ENCODE measurements at places on chromosomes 1 and 21.
A peak's percentile ranks its signal among the peaks of the same experiment; 100 is the strongest.

DNA sequence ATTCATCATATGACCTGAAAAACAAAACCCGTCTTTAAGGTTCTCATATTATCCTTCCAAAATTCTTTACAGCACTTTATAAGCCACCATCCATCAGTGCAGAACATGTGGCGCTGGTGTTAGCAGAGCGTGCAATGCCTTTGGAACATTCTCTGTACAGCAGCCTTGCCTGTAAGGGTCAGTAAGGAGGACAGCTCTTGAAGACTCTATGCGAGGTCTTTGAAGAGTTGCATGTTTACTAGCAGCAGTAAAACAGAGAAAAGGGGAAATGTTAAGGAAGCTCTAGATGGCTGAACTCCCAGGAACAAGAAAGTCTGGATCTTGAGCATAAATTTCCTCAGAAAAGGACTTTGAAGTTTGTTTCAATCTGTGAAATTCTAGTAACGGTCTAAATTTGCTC, 365.6 kb downstream of the DUSP10 start:
- DNase-seq = no peak

GRCh38 chr1:30523055-30524020, 200.0 kb downstream of the MATN1 start:
- peak; percentile 27 for DNase-seq

GRCh38 chr1:96934282-96934681, 212.7 kb downstream of the PTBP2 start:
- no peak for DNase-seq

- no peak for DNase-seq
Observed at GRCh38 chr1:232598133-232598532, 31.8 kb downstream of the SIPA1L2 start.

DNA sequence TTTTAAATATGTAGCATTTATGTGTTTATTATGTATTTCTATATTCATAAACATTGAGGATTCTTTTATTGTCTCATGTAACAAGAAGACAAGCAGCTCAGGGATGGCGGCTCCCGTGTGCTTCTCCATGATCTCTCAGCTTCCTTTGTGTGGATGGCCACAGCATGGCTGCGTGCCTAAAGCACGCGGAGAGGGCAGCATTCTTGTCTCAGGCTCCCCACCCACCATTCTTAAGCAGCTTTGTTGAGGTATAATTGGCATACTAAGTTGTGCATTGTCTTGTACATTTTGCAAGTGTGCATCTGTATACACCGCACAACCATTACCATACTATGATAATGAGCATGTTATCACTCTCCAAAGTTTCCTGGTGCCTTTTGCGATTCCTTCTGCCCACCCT, 81.6 kb downstream of the CAMTA1 start:
- no peak for DNase-seq

GRCh38 chr1:5477716-5478115, 514.5 kb downstream of the NPHP4 start:
- no peak for DNase-seq

GRCh38 chr21:22516230-22516629, 1518.0 kb downstream of the NCAM2 start:
- DNase-seq = no peak

GRCh38 chr1:205714190-205714905, 34.0 kb upstream of the SLC45A3 start:
- DNase-seq = no peak

GRCh38 chr1:192579010-192579738, 3.6 kb downstream of the RGS1 start:
- DNase-seq = no peak

DNA sequence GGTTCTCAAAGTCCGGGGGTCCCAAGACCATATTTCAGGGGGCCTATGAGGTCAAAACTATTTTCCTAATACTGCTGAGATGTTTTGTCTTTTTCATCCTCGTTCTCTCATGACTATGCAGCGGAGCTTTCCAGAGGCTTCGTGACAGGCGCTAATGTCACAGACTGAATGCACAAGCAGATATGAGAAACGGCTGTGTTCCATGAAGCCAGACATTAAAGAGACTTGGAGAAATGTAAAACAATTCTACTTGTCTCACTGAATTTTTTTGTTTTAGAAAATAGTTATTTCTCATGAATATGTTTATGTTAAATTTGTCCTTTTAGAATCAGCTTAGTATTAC, 10.3 kb downstream of the PIGP start:
- DNase-seq = no peak

- no peak for DNase-seq
Observed at GRCh38 chr1:23434260-23434775, 9.8 kb upstream of the TCEA3 start.

DNA sequence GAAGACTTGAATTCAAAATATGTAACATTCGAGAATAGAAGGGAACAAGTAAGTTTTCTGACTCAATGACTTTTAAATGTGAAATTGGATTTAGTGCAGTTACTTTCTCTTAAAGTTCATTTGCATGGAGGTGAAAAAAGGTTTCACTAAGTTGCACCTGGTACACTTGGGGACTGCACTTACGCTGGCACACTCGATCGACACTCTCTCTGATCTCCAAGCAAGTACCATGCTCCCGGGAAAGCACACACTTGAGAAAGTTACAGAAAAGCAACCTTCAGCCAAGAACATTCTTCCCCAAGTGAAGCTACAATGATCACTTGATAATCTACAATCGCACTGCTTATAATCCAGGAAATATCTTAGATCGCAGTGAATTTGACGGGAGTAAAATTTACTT, 63.1 kb downstream of the COQ8A start:
- DNase-seq = no peak

DNA sequence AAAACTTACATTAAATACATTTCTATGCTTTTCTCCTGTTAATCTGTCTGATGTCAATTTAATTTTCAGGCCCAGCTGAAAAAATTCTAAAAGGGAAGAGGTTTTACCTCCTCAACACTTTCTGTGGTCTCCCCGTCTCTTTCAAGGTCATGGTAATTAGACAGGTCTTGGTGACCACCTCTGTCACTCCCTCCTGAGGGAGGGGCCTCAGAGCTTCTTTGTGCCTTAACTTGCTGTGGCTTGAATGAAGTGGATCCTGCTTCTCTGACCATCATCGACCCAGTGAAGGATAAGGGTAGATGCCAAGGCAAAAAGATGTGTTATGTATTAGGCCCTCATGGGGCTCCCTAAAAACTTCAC, 40.8 kb upstream of the OSBPL9 start:
- no peak for DNase-seq

DNA sequence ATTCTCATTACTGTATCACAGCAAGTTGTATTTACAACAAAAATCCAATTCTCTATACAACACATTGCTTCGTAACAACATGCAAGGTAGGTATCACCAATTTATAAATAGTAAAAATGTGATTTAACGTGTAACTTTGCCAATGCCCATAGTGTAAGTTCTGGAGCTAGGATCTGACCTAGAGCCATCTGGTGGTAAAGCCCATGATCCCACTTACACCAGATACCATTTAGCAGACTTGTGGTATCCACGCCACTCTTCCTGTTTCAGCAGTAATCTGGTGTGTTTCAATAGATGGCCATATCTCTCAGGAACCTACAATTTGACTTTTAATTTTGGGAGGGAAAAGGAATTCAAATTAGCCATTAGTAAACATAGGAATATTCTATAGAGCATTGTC, 10.2 kb downstream of the SETSIP start:
- DNase-seq = no peak

DNA sequence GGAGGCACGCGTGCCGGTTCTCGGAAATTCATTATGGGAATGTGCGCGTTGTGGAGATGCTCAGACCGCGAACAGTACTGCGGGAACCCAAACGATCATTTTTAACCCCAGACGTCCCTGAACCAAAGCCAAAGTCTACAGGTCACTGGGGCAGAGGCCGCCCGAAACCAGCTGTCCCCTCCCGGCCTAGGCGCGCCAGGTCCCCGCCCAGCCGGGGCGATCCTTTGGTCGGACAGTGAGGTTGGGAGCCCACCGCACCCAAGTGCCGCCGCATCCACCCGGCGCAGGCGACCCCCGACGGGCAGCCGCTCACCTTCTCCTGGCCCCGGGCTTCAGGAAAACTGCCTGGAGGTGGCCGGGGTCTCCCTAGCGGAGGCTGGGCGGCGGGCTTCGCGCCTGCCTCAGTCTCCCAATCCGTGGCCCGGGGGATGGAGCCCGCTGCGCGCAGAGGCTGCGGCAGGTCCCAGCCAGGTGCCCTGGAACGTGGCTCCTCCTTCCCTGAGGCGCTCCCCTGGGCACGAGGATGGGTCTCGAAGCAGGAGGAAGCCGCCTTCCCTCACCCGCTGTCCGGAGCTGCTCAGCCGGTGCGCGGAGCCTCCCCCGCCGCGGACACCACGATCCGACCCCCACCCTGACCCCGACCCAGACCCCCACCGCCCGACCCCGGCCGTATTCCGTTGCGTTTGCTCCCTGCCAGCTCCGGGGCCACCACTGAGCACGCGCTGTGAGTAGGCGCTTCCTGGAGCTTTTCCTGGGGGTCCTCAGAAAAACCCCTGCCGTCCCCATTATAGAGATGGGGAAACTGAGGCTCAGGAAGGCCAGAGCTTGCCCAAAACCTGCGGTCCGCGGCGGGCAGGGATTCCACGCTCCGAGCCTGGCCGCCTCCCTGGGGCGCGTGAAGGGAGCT, 8.1 kb upstream of the SLX9 start:
- no peak for DNase-seq

DNA sequence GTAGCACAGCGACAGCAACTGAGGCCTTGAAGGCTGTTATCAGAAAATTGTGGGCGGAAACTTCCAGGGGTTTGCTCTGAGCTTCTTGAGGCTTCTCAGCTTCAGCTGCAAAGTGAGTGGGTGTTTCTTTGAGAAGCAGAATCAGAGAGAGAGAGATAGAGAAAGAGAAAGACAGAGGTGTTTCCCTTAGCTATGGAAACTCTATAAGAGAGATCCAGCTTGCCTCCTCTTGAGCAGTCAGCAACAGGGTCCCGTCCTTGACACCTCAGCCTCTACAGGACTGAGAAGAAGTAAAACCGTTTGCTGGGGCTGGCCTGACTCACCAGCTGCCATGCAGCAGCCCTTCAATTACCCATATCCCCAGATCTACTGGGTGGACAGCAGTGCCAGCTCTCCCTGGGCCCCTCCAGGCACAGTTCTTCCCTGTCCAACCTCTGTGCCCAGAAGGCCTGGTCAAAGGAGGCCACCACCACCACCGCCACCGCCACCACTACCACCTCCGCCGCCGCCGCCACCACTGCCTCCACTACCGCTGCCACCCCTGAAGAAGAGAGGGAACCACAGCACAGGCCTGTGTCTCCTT, at the start of gene FASLG:
FASLG (plus strand) TSS at position 233 of the 583 bp plus-strand sequence; CDS start at position 332, 99 bp downstream.
- DNase-seq = no peak

DNA sequence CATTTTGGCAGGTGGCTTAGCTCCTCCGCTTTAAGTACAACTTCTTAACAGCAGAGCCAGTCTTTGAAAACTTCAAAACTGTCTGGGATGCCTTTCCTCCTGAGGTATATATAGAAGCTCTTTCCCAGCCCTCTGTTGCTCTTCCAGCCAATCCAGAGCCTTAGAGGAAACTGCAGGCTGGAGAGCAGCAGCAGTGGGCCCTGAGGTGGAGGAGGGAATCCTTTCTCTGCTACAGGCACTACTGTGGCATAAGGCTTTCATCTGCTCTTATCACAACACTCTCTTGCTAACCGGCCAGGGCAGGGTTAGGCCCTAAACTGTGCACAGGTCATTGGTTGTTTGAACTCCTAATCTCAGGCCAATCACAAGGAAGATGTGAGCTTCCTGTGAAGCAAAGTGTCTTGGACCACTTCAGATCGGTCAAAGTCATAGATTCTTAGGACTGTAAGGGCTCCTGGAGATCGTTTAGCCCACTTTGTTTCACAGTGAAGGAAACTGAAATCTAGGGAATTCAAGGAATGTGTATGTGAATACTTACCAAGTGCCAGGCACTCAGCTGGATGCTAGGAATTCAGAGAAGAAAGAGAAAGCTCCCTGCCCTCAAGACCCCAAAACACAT, at the start of gene RGS5:
RGS5 (minus strand) TSS at position 84 of the 619 bp plus-strand sequence; CDS start at position 3, 81 bp downstream.
- DNase-seq = no peak

DNA sequence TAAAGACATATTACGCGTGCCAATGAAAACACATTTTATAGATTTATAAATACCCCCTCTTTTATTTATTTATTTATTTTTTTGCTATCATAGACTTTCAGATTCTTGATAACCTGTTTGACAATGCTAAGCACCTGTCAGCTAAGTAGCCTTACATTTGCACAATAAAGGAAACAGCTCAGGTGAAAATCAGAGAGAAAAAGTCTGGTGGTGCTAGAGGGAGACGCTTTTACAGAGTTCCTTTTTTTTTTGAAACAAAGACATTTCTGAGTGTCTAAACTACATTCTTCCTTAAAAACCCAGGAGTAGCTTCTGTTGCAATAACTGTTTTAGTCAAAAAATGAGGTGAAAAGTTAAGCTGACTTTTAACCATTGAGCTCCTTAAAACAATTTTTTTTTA, 1611.6 kb downstream of the NCAM2 start:
- DNase-seq = no peak

DNA sequence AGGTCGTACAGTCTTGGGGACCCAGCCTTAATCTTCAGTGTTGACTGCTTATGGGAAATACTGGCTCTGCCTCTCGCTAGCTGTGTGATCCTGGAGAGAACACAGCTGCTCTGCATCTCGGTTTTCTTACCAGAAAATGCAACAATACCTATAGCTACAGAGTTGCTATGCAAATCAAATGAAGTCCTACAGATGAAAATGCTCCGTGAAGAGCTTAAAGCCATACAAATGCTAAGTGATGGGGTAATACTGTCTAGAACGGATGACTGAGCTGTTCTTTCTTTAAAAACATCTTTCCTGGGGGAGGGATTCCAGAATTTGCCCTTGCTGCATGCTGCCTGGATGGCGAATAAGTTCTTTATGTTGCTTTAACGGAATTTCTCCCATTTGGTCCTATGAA, 132.0 kb downstream of the ZBTB18 start:
- DNase-seq = no peak

GRCh38 chr21:26138615-26139257, 31.8 kb downstream of the APP start:
- no peak for DNase-seq

- DNase-seq = no peak
Observed at GRCh38 chr1:29264773-29265389, 28.6 kb downstream of the PTPRU start.

DNA sequence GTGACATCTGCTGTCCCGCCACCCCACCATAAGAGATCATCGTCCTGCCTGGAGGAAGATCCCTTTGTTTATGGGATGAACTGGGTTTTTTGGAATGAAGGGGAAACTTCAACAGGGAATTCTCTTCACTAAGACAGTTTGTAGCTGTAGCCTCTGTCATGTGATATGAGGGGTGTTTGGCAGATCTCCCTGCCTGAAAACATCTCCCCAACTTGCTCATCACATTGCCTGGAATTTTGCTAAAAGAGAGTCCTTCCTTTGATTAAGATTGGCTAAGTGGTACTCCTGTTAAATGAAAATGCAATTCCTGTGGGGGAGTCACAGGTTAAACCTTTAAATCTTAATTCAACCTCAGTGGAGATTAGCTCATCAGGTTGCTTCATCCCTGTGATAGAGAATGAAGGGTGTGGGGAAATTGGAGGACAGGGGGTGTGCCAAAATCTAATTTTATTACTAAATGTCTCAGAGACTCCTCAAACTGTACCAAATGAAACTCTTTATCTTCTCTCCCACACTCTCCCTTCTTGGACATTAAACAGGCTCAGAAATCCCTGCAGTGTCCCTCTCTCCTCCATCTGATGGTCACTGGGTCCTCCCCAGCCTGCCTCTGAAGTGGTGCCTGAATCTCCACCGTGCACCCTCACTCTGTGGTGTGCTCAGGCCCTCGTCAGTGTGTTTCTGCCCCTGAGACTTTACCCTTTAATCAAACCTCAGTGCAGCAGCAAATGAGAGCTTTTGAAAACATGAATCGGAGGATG, 54.8 kb downstream of the IER5 start:
- DNase-seq = no peak
